ENCODE measurements at places on chromosomes 12 and 14.

DNA sequence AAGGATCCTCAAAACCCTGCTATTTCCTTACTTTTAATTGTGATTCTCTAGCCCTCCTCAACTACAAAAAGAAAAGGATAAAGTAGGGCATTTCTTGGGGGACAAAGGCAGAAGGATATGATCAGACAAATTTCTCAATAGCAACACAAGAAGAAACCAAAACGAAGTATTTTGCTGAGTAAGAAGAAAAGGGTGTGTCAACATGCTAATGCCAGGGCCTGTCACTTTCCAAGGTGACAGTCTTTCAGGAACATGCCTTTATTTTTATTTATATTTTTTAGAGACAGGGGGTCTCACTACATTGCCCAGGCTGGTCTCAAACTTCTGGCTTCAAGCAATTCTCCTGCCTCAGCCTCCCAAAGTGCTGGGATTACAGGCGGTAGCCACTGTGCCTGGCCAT lies 39.8 kb downstream of the CBX5 start:
- no peak for DNase-seq

- DNase-seq = no peak
These were observed 238.8 kb downstream of the PAWR start for GRCh38 chr12:79451978-79452377.

DNA sequence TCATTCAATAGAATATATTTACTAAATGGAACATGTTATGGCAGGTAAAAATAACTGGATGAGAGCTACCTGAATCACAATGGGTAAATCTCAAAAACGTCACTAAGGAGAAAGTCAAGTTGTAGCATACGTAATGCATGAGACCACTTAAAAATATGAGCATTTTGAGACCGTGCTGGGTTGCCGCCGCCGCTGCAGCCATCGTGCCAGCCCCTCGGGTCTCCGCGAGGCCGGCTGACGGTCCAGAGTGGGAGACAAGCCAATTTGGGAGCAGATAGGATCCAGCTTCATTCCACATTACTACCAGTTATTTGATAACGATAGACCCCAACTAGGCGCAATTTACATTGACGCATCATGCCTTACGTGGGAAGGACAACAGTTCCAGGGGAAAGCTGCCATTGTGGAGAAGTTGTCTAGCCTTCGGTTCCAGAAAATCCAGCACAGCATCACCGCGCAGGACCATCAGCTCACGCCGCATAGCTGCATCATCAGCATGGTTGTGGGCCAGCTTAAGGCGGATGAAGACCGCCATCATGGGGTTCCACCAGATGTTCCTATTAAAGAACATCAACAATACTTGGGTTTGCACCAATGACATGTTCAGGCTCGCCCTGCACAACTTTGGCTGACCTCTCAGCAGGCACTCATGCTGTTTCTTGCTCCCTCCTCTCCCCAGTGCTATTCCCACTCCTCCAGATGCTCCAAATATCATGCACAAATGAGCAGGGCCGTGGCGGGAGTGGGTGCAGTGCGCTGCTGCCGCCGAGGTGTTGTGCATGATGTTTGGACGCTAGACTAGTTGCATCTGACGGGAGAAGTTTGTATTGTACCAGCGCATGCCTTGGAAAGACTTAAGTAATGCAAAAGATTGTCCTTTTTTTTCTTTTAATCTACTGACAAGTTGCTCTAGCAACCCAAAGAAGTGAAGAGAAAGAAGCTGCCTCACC lies 6.3 kb upstream of the BRMS1L start:
- no peak for DNase-seq

DNA sequence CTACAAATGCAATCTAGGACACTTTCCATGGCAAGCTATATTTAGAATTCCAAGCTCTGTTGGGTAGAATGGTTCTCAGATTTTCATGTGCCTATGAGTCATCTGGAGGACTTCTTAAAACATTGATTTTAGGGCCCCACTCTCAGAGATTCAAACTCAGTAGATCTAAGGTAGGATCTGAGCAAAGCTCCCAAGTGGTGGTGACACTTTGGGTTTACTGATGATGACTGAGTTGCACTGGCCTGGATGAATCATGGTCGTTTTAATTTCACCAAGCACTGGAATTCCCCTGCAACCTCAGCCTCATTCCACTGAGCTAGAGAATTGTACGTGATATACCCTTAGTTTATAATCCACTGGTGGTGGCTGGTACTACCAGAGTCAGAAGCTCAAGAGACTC lies 86.5 kb downstream of the PPM1H start:
- no peak for DNase-seq

Measured in hematopoietic multipotent progenitor cell treated with erythropoietin and hydrocortisone succinate and interleukin-3 and kit ligand, for 4 days (in vitro differentiated cells).